ENCODE measurements at places on chromosomes 7 and 10.

- no peak for DNase-seq
Measured at GRCh38 chr7:131021460-131021859, 287.5 kb upstream of the KLF14 start.

DNA sequence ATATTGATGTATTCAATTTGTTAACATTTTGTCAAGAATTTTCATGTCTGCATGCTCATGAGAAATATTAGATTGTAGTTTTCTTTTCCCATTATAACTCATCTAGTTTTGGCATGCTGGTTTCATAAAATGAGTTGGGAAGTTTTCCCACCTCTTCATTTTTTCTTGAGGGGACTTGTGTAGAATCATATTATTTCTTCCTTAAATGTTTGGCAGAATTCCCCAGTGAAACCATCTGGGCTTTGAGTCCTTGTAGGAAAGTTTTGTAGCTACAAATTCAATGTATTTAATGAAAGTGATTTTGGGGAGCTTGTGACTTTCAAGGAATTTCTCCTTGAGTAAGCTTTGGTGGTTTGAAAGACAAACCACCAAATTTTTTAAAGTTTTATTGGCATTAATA lies 173.2 kb downstream of the PHTF2 start:
- no peak for DNase-seq

DNA sequence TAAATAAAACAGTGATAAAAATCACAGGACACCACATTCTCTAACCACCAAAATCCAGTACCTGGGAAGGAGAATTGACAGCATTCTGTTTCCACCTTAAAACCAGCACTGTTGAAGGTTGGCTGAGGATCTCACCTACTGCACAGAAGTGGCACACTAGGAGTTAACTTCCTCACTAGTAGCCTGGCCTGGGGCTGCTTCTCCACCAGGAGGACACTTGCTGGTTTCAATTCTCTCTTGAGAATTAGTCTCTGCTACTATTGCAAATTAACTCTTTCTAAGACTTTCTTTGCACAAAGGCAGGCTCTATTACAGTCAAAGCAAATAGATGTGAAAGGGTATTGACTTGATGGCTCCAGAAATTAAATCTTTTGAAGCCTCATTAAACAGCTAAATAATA lies 2.3 kb upstream of the CTTNBP2 start:
- no peak for DNase-seq

DNA sequence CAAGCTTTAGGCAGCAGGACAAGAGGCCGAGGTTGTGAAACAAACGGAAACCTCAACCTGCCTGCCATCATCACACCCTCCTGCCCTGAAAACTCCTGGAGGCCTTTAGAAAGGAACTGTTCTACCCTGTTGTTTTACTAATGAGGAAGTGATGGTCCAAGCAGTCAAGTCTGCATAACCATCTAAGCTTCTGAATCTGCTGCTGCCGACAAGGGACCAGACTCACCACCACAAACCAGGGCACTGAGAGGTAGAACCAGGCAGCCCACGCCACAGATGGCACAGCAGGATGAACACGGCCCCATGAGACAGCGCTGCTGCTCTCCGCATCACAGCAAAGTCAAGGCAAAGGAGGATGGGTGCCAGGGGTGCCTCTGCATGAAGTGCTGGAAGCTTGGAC lies 209.4 kb downstream of the CELF2 start:
- DNase-seq, result no peak

GRCh38 chr7:148688526-148688925 lies 10.2 kb upstream of the CUL1 start:
- no peak for DNase-seq

GRCh38 chr7:101173752-101174244 lies 6.3 kb downstream of the NAT16 start:
- DNase-seq, result peak; percentile 82

DNA sequence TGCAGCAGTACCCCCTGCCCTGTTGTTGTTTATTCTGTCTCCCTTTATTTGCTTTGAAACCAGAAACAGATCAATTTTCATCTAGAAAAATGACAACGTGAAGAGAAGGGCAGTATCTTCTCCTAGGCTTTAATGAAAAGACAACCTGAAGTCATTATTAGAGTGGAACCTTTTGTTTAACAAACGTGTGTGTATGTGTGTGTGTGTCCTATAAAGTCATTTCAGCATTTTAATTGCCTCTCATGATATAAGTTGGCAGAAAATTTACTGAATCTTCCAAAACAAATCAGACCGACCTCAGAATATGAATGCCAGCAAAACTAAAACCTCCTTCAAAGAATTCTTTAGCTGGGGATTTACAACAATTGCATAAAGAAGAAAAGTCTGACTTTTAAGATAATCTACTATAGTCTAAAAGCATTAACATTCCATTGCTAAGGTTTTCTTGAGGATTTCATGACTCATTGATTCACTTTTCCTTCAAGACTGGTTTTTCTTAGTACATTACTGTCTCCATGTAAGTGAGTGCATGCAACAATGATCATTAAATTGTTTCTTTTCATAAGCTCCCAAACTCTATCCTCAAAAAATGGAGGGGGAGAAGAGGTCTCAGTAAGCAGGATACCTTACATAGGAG lies 3.2 kb downstream of the GLI3 start:
- DNase-seq, result no peak

GRCh38 chr7:2572101-2572842 lies 13.5 kb downstream of the IQCE start:
- peak; percentile 39 for DNase-seq

GRCh38 chr10:67612577-67613537 lies 83.1 kb downstream of the CTNNA3 start:
- peak; percentile 81 for DNase-seq

DNA sequence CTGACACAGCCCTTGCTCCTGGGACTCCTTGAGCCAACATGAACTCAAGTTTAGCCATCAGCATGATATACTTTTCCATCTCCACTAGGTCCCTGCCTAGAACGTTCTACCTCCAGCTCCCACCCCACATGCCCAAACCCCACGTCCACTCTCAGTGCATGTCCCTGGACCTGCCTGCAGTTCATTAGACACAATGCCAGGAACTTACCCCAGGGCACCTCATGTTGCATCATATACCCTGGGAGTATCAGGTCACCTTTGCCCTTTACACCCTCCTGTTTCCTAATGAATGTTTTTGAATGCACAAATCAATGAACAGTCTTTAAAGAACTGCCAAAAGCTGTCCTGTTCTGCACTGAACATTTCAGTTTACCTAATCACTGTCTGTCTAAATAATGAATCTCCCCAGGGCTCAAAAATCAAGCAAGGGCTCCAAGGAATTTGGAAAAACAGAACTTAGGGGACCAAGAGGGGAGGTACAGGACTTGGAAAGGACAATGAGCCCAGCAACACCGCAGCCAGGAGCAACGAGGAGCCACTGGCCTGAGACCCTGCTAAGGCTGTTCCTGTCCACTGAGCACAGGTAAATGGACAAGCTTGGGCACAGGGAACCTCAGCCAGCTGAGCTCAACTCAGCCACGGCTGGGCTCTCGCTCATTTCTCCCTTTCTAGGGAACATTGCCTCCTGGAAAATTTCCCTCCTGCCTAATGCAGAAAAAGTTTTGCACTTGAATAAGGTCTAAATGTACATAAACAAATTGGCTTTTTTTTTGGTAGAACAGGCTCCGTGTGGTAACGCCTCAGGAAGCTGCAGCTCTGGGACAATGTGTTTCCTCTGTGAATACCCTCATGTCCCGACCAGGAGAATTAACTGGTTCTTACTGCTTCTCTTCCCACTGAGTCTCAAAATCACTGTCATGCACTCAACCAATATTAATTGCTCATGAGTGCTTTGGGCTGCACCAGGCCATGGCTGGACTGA lies 7.4 kb downstream of the MAT1A start:
- DNase-seq, result no peak

- DNase-seq, result no peak
Measured at GRCh38 chr10:115981081-115981480, 291.9 kb downstream of the GFRA1 start.

DNA sequence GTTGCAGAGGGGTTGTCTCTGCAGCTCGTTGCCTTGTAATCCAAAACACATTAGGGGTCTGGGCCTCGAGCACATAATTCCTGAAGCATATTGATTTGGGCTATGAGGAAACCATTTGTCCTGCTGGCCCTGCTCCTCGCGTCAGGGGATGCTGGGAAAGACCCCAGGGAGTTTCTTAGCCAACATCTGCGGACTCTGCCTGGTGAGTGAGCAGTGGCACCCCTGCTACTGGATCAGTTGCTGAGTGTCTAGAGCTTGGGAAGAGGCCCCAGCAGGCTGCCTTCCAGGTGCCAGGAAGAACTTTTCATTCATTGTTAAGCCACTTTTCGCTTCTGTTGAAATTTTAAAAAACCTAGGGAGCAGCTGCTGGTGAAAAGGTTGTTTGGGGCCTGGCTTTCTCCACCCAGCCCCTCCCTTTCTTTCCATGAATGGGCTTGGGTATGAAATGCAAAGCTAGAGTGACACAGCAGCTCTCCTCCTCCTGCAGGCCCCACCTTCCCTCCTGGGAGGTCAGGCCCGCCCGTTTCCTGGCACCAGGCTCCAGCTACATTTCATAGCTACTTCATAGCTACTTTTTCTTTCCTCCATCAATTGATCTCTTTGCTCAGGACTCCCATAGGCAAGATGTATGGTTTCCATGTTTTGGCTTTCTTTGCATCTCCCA lies 26.8 kb downstream of the TACR2 start:
- peak; percentile 31 for DNase-seq

DNA sequence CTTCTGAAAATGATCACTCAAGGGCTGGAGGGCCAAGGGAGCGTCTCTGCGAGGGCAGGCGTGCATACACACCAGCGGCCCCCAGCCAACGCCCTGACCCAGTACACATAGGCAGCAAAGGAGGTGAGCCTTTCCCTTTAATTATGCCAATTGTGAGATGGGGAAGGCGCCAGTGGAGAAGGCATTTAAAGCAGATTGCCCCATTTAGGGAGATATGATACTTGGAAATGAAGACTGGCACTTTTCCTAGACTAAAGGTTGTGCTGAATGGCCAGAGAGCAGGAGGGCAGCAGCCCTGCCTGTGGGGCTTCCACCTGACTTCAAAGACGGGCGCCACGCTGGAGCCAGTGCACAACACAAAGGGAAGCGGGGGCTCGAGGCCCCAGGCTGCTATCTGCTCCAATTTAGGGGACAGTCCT lies 24.1 kb downstream of the HIPK2 start:
- no peak for DNase-seq

GRCh38 chr10:78911533-78912340 lies 157.0 kb upstream of the ZMIZ1 start:
- DNase-seq, result no peak

- no peak for DNase-seq
Measured at GRCh38 chr7:133582766-133583523, 330.1 kb downstream of the EXOC4 start.

DNA sequence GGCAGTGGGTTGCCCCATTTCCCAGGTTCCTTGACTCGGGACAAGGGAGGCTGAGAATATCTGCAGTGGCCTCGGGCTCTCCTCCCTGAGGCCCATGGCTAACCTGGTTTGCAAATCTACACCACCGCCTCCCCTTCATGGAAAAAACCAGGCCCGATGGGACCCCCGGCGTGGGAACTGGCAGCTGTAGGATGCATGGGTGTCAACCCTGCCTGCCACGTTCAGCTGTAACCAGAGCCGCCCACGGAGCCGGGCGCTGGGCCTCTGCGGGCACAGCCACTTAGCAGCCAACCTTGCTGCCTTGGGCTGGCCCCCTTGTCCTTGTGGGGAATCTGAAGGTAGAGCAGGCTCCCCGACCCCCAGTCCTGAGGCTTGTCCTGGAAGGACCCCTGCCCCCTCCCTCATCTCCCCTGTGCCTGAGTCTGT lies 1.6 kb downstream of the PWWP2B start:
- DNase-seq, result no peak

DNA sequence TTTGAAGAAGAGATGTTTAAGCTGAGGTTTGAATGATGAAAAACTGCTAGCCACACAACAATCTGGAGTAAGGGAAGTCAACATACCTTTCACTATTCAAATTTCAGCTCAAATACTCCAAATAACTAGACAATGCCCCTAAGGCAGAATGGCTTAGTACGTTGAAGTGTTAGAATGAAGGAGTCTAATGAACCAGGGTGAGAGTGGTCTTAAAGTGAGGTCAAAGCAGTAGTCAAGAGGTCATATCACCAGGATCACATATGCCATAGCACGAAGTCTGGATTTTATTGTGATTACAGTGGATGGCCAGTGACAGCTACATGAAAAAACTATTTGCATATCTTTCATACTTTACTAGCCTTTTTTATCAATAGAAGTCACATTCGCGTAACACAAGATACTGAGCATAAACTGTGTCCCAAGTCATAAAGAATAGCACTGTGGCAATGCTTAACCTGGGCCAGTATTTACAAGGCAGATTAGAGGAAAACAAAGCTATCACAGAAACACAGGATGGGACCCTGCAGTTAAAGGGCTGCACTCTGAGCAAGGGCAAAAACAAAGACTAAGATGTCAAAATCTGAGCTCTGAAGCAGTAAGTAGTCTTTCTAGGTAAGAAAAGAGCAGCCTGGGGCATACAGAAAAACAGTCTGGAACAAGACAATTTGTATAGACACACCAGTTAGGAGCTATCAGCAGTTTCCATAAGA lies 61.5 kb downstream of the HYCC1 start:
- no peak for DNase-seq

- DNase-seq, result no peak
Measured at GRCh38 chr10:71694039-71694501, 25.5 kb downstream of the C10orf105 start.

DNA sequence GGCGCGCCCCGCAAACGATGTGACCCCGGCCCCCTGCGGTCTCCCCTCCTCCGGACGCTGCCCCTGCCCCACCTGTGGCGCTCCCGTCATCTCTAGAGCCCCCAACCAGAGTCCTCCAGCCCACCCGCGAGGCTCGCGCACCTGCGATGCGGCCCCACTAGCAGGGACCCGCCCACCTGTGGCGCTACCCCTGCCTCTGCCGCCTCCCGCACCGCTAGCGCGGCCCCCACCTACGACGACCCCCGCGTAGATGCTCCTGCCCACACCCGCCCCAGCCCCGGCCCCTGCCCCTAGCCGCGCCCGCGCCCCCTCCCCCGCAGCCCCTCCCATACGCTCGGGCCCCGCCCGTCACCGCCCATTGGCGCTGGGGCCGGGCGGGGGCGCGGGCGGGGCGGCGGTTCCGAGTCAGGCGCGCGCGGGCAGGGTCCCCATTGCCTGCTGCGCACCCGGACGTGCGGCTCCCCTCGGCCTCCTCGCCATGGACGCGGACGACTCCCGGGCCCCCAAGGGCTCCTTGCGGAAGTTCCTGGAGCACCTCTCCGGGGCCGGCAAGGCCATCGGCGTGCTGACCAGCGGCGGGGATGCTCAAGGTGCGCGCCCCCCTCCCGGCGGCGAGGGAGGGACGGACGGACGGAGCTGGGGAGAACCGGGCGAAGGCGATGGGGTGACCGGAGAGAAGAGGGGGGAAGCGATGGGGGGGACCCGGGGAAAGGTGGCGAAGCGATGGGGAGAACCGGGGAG lies at the start of gene PFKP:
TSS of gene PFKP (plus strand) at position 431 of the 741 bp plus-strand sequence. CDS start at position 479, 48 bp downstream.
- peak; percentile 67 for DNase-seq

- DNase-seq, result no peak
Measured at GRCh38 chr10:113347508-113347907, 205.3 kb upstream of the HABP2 start.

DNA sequence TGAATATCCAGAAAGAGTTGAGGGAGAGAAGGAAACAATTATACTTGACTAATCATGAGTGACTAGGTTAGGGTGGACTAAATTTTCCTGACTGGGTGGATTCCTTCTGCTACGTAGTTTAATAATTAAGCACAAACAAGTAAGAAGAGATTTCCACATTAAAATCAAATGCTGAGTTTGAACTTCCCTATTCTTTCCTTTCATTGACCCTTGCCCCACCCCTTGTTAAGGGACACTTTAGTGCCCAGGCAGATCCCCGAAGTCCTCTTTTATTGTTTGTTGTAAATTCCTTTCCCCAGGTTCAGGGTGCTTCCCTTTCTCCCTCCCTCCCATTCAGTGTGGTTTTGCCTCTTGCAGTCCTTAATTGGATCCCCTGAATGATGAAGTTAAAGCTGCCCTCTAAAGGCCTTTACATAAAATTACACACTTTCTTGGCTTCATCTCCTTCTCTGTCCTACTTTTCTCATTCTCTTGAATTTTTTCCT lies 8.8 kb upstream of the SPAM1 start:
- no peak for DNase-seq

Measured in activated CD8-positive, alpha-beta T cell treated with anti-CD3 and anti-CD28 coated beads for 36 hours (primary cell).